Caudate nucleus (tissue), 63 donors: ENCODE measurements at places on chromosomes 1 and 21.

DNA sequence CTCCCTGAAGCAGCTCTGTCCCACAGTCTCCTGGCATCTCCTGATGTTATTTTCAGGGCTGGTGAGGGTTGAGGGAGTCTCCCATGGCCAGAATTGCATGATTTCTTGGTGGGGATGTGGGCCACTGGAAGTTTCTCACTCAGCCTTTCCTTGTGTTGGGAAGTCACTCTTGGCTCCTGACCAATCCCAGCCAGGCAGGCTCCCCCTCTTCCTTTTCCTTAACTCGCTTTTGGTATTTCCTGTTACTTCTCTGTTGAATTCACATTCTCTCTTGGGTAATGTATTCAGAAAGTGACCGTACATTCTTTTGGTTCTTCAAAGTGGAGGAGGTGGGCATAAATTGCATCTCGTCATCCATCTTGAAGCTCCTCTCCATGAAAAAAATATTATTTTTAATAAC lies 135.7 kb downstream of the PCBP3 start:
- DNase-seq = no peak

DNA sequence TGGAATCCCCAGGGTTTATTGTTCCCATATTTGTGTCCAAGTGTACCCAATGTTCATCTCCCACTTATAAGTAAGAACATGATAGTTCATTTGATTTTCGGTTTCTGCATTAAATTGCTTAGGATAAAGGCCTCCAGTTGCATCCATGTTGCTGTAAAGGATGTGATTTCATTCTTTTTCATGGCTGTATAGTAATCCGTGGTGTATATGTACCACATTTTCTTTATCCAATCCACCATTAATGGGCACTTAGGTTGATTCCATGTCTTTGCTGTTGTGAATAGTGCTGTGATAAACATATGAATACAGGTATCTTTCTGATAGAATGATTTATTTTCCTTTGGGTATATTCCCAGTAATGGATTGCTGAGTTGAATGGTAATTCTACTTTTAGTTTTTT lies 20.0 kb upstream of the BATF3 start:
- DNase-seq = no peak

DNA sequence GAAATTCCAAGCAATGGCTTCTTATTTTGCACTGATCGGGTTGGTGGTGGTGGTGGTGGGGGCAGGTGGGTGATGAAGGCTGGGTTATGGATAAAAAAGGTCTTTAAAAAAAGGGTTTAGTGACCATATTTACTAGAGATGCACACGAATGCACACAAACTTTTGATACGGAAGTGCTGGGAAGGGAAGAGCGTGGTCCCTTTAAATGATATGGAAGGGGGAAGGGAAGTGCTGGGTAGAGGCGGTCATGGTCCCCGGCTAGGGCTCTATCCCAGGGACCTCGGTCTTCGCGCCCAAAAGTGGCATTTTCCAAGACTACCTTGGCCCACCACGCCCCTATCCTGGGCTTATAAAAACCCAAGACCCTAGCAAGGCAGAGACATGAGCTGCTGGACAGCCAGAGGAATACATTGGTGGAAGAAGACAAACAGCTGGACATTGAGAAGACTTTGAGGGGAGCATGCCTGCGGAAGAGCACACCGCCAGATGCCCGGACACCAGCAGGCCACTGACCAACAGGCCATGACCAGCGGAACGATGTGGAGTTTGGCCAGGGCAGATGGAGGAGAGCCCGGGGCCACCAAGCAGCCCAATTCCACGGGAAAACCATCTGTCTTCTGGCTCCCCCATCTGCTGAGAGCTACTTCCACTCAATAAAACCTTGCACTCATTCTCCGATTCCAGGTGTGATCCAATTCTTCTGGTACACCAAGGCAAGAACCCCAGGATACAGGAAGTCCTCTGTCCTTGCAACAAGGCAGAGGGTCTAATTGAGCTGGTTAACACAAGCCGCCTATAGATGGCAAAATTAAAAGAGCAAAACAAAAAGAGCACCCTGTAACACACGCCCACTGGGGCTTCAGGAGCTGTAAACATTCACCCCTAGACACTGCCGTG lies 1720.2 kb downstream of the MRPL39 start:
- no peak for DNase-seq

DNA sequence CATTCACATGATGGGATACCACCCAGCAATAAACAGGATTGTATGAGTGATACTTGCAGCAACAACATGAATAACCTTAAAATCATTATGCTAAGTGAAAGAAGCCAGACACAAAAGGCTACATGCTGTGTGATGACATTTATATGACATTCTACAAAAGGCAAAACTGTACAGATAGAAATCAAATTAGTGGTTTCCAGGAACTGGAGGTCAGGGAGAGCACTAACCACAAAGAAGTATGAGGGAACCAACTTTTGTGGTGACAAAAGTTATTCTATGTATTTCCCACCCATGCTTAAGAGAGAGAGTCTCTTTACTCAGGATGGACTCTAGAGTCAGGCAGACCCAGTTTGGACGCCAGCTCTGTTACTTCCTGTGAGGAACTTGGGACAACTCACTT lies 364.5 kb upstream of the DAB1 start:
- no peak for DNase-seq

- DNase-seq = no peak
Observed at GRCh38 chr21:33481314-33481943, 1.7 kb upstream of the TMEM50B start.

- DNase-seq = no peak
Observed at GRCh38 chr1:189977184-189977583, 500.5 kb downstream of the BRINP3 start.

GRCh38 chr1:221069986-221070385 lies 190.7 kb downstream of the HLX start:
- no peak for DNase-seq

GRCh38 chr1:79460773-79461436 lies 454.4 kb upstream of the ADGRL4 start:
- DNase-seq = no peak

GRCh38 chr21:26116456-26117011 lies 54.0 kb downstream of the APP start:
- DNase-seq = no peak

- no peak for DNase-seq
Observed at GRCh38 chr1:118250232-118250631, 65.2 kb upstream of the SPAG17 start.

GRCh38 chr1:203648276-203648675 lies 21.6 kb downstream of the ATP2B4 start:
- no peak for DNase-seq

GRCh38 chr1:23428136-23428905 lies 3.8 kb upstream of the TCEA3 start:
- DNase-seq = no peak

DNA sequence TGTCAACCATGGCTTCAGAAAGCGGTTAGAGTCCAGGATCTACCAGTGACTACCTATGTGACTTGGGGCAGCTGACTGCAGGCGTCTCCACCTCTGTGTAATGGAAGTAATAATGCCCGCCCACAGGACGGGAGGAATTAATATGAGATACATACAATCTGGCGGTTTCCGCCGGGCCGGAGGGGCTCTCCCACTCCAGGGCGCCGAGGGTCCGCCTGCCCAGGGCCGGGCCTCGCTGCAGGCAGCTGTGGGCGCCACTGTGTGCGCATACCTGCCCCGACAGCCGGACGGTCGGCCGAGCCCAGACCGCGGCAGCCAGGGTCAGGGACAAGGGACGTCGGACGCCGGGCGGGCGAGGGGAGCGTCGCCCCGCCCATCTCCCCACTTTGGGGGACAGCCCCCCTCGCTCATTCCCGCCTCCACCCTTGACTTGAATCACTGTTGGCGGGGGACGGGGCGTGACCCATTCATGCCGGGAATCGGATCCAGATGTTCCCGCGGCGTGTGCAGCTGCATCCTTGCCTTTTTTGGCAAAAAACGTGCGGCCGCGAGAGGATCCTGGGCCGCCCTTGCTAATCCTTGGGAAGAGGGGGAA lies 6.0 kb upstream of the SF3A3 start:
- no peak for DNase-seq

DNA sequence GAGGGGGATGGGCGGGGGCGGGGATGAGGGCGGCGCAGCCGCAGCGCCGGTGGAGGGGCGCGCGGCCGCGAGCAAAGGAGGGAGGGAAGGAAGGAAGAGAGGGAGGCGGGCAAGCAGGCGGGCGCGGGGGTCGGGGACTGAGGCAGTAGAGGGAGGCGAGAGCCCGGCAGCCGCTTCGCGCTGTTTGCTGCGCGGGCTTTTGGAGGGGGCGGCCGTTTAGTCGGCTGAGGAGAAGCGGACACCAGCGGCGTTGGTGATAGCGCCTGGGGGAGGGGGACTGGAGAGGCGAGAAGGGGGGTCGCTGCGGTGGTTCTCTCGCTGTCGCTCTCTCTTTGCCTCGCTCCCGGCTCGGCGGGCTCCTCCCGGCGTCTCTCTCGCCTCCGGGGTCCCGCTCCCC lies at the start of gene HS2ST1:
Gene HS2ST1 (plus strand): TSS at position 35 of the 397 bp plus-strand sequence.
- DNase-seq = no peak

DNA sequence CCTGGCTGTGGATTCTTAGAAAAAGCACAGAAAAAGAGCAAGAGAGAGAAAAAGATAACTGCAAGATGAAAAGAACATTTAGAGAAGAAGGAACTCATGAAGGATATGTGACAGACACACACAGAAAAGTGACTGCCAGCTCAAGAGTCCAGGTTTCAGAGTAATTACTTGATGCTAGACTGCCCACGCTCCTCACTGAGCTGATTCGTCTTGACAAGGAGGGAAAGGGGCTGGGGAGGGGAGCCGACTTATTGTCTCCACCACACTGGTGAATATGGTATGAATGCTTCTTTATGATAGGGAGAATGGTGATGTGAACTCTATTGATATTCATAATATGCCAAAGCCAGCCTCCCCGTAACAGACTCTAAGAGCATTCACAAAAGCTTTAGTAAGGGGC lies 140.4 kb downstream of the BRINP2 start:
- DNase-seq = no peak

- no peak for DNase-seq
Observed at GRCh38 chr1:199081739-199082138, 442.9 kb downstream of the PTPRC start.

DNA sequence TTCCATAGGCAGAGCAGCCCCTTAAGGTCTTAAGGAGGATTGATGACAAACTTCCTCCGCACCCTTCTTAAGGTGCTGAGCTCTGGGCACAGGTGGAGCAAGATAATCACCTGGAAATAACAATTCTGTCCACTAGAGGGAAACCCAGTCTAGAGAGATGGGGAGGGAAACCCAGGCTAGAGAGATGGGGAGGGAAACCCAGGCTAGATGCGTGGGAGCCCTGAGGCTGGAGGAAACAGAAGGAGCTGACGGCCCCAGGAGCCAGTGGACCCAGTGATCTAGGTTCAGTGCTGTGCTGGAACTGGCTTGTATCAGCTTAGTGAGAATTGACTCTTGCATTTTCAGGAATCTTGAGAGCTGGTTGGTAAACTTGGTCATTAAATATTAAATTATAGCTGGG lies 17.8 kb upstream of the MYCL start:
- DNase-seq = no peak

DNA sequence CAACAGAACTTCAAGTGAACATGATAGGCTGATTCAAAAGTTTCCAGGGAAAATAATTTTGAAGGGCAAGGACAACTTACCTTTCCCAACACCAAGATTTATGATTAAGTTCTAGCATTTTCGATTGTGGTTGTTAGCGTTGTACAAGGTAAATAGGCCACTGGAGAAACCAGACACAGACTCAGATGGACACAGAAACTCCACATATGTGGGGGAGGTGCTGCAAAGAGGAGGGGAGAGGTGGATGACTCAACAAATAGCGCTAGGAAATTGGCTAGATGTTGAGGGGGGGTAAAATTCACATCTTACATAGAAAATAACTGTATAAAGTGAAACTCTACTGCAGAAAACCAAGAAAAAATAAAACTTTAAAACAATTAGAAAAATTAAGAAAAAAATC lies 564.4 kb downstream of the MATN1 start:
- DNase-seq = no peak

DNA sequence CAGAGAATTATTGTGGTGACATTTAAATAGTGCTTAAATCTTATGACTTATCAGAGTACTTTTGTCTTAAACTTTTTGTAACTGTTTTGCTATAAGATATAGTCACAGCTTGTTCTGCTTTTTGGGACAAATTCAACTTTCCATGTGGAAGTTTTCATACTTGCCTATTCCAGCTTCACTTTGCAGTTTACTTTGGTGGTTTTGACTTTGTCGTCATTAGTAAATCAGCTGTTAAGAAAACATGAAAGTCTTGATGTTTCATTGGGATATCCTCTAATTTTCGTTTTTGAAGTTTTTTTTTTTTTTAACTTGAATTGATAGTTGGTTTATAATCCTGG lies 31.3 kb downstream of the SDCCAG8 start:
- no peak for DNase-seq

- DNase-seq = no peak
Observed at GRCh38 chr1:197130677-197131304, 15.7 kb downstream of the ASPM start.

- DNase-seq = no peak
Observed at GRCh38 chr1:16187748-16188401, 24.6 kb downstream of the ARHGEF19 start.

DNA sequence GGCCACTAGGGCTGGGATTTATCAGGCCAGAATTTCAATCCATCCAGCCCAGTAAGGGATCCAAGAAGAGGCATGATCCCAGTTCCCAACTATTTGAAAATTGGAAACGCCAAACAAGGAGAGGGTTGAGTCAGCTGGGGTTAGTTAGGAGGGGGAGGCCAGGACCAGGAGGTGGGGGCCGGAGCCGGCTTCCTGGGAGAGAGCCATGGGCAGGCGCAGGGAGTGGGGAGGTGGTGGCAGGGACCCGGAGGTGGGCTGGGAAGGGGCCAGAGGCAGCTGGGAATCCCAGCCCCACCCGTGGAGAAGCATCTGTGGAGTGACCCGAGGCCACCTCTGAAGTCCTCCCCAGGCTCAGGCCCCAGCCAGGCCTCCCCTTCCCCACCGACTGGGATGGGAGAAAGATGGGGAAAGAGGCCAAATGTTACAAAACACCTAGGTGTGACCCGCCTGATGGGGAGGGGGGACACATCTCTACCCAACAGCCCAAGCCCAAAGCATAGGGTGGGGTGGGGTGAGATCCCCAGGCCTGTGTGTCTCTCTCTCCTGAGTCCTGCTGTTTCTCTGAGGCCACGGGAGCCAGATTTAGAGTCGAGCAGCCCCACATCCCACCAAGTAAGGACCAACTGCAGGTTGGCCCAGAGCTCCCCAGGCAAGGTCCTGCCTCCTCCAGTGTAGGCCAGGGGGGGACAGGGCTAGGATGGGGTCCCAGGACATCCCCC lies 10.1 kb downstream of the HSPG2 start:
- DNase-seq = no peak

GRCh38 chr21:34369741-34370140 lies 5.6 kb upstream of the SMIM11 start:
- DNase-seq = no peak

DNA sequence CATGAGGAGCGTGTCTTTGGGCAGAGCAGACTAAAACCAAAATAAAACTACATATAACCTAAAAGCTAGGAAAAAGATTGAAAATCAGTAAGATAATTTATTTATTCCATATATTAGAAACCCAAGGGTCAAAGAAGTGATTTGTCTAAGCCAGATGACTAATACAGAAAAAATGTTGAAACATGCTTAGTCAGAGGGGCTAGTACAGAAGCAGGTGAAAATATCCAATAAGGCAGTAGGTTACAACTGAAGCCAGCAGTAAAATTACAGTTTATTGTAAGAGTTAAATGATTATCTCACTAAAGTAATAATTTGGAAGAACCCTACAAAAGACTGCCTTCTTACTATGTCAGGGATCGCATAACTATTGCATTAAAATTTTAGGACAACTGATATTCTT lies 1190.9 kb upstream of the PRMT6 start:
- DNase-seq = no peak

- DNase-seq = no peak
Observed at GRCh38 chr1:200654660-200655059, 15.0 kb downstream of the DDX59 start.

- DNase-seq = no peak
Observed at GRCh38 chr1:234841281-234841680, 231.3 kb upstream of the IRF2BP2 start.

GRCh38 chr21:21481239-21481638 lies 483.0 kb downstream of the NCAM2 start:
- no peak for DNase-seq
